ENCODE measurements at places on chromosomes 3 and 15. TPM values are rescaled to one million over a fixed set of nuclear protein-coding genes. Genes with fewer than 3 reads are reported as not detected.

The SETD5 gene
- 17.7 TPM for polyA plus RNA-seq

The HYAL1 gene
- not detected for polyA plus RNA-seq

The EAF2 gene
- polyA plus RNA-seq: 8.3 TPM

The CAMKV gene
- polyA plus RNA-seq: not detected

The WDR93 gene
- polyA plus RNA-seq: not detected

- H3K27ac ChIP-seq: no peak overlapping the region
- no peak overlapping the region for H3K4me3 ChIP-seq
- peaks cover 57% of the 10 kb centered on the region for H3K4me1 ChIP-seq
- H3K36me3 ChIP-seq: no peaks in the 10 kb centered on the region
Measured at GRCh38 chr15:66408254-66408653, 21.5 kb downstream of the MAP2K1 start.

DNA sequence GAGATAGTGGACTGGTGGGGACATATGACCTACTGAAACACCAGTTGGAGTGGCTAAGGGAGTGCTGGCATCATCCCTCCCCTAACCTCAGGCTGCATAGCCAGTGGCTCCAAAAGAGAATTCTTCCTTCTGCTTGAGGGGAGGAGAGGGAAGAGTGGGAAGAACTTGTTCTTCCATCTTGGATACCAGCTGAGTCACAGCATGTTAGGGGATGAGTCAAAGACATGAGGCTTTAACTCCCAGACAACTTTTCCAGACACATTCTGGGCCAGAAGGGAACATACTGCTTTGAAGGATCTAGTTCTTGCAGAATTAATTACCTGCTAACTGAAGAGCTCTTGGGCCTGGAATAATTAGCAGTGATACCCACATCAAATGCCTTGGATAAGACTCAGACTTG, 36.8 kb upstream of the PEX5L start:
- no peaks in the 10 kb centered on the region for H3K27me3 ChIP-seq
- no peaks in the 10 kb centered on the region for H3K36me3 ChIP-seq
- no peak overlapping the region for H3K4me3 ChIP-seq
- no peak overlapping the region for H3K27ac ChIP-seq
- H3K4me1 ChIP-seq: no peaks in the 10 kb centered on the region

DNA sequence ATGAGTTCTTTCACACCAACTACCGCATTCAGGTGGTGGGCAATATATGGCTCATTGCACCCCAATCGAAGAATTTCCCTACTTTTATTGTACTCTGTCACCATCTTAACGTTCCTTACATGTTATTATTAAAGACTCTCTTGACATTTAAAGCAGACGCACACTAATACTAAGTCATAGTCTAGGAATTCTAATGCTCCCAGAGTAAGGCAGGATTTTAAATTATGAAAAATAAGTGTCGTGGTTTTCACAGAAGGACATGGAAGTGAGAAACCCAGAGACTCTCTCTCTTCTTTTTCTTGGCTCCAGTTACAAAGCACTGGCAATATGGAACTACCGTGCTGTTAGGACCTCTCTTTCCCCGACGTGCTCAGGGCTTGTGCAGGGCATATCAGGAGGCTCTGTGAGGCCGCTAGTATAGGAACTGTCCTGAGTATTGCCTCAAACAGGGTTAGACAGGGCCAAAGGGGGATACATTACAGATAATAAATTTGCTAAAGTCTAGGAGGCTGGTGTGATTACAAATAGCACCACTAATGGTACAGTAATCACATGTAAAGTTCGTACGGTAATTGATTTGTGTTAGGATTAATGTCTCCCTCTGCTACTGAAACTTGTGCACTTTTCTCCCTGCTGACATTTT, 590.8 kb downstream of the FOXP1 start:
- no peak overlapping the region for H3K4me3 ChIP-seq
- no peak overlapping the region for H3K27ac ChIP-seq
- H3K36me3 ChIP-seq: peaks cover 62% of the 10 kb centered on the region
- no peaks in the 10 kb centered on the region for H3K27me3 ChIP-seq
- H3K4me1 ChIP-seq: peaks cover 31% of the 10 kb centered on the region
- DNase-seq: no peak

GRCh38 chr3:136195258-136196063, 674 bp downstream of the MSL2 start:
- no peaks in the 10 kb centered on the region for H3K36me3 ChIP-seq
- peak overlapping the region; percentile 99 for H3K4me3 ChIP-seq
- H3K4me1 ChIP-seq: peaks cover 27% of the 10 kb centered on the region
- DNase-seq: no peak
- no peaks in the 10 kb centered on the region for H3K27me3 ChIP-seq

DNA sequence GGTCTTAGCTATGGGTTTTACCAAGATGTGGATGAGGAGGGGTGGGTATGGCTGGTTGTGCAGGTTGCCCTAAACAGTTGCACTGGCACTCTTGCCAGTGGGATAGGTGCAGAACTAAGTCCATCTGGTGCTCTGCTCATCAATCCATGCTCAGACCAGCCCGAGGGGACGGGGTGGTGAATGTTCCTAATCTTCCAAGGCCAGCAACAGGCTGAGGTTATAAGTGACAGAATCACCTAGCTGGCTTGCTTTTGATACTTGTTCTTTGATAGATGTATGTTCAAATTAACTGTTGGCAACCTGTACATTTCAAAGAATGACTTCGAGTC, 53.5 kb upstream of the CCR2 start:
- no peaks in the 10 kb centered on the region for H3K27me3 ChIP-seq
- DNase-seq: no peak
- H3K36me3 ChIP-seq: no peaks in the 10 kb centered on the region
- peaks cover 57% of the 10 kb centered on the region for H3K4me1 ChIP-seq
- H3K27ac ChIP-seq: peak overlapping the region; percentile 71

GRCh38 chr3:113728661-113729060, 17.4 kb downstream of the NAA50 start:
- no peak overlapping the region for H3K4me3 ChIP-seq
- DNase-seq: no peak
- no peaks in the 10 kb centered on the region for H3K27me3 ChIP-seq
- no peaks in the 10 kb centered on the region for H3K4me1 ChIP-seq

DNA sequence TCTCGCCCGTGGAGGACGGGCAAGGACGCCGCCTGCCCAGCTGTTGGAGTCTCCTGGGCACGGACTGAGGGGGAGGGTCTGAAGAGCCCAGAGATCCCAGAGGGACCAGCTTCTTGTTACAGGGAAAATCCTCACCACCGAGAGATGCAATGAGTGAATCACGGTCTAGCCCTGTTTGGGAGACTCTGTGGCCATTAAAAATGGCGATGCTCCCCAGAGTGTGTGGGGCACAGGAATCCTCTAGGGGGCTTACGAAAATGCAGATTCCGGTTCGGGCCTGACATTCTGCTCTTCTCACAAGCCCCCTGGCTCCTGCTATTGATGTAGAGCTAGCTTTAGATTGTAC, 35.5 kb upstream of the EPHB3 start:
- no peak overlapping the region for H3K27ac ChIP-seq
- no peaks in the 10 kb centered on the region for H3K36me3 ChIP-seq
- H3K4me3 ChIP-seq: no peak overlapping the region
- peaks cover 29% of the 10 kb centered on the region for H3K27me3 ChIP-seq
- H3K4me1 ChIP-seq: peaks cover 9% of the 10 kb centered on the region
- DNase-seq: no peak

GRCh38 chr3:32469151-32469874, 33.3 kb downstream of the CMTM6 start:
- no peaks in the 10 kb centered on the region for H3K27me3 ChIP-seq
- no peak overlapping the region for H3K4me3 ChIP-seq
- H3K27ac ChIP-seq: no peak overlapping the region
- no peak for DNase-seq

GRCh38 chr3:112126511-112126911, 6.5 kb downstream of the GCSAM start:
- peaks cover 39% of the 10 kb centered on the region for H3K4me1 ChIP-seq
- H3K27ac ChIP-seq: no peak overlapping the region
- H3K27me3 ChIP-seq: no peaks in the 10 kb centered on the region
- H3K36me3 ChIP-seq: peaks cover 12% of the 10 kb centered on the region
- DNase-seq: peak; percentile 17
- peak overlapping the region; percentile 28 for H3K4me3 ChIP-seq

Measured in CD4-positive, CD25-positive, alpha-beta regulatory T cell (primary cell).